OCI-M1 (cell line): ENCODE measurements at places on chromosomes 2 and 18.

- no peak for DNase-seq
Measured at GRCh38 chr18:23204589-23205235, 69.4 kb downstream of the CABLES1 start.

GRCh38 chr18:57737400-57738060, 65.6 kb downstream of the ATP8B1 start:
- no peak for DNase-seq

- no peak for DNase-seq
Measured at GRCh38 chr2:199955007-199955338, 318 bp downstream of the TYW5 start.

DNA sequence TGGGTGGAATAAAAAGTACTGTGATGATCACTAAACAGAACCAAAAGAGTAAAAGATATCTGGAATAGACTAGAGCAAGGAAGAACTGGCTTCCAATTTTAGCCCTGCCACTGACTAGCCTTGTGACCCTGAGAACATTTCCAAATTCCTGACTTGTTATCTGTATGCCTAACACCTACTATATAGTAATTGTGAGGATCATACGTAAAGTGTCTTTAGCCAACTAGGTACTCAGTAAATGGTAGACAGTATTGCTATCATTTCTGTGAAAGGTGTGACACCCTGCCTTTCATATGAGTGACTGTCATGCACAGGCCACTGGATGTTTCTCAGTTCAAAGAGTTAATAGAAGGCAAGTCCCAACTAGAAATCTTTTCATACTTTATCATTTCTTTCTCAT, 29.8 kb downstream of the CYTIP start:
- DNase-seq: no peak

DNA sequence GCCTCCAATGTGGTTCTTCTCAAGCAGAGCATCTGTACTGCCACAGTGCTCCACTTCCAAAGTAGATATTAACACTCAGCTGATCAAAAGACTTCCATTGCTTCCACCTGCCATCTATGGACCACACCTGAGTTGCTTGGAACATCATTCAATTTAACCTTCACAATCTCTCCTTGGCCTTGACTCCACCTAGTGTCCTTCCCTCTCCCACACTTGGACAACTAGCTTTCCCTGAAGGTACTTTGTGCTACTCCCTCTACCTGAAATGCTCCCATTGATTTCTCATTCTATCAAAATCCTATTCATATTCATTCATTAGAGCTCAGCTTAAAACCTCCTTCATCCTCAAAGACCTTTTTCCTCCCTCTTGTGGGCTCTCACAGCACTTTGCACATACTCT, 48.7 kb downstream of the SOWAHC start:
- no peak for DNase-seq

GRCh38 chr2:219125225-219125885, 35.3 kb downstream of the NHEJ1 start:
- peak; percentile 95 for DNase-seq

DNA sequence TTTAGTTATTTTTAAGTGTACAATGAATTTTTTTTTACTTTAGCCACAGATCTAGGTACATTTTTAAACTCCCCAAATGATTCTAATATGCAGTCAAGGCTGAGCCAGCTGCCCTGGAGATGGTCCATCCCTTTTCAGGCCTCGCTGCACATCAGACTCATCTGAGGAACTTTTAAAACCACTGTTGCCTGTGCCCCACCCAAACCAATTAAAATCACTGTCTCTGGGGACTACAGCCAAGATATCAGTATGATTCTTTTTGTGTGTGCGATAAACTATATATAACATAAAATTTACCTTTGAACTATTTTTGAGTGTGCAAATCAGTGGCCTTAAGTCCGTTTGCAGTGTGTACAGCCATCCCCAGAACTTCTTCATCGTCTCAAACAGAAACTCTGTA, 9.1 kb upstream of the MALT1 start:
- no peak for DNase-seq

GRCh38 chr18:37222354-37222998, 343.1 kb downstream of the CELF4 start:
- DNase-seq: no peak

DNA sequence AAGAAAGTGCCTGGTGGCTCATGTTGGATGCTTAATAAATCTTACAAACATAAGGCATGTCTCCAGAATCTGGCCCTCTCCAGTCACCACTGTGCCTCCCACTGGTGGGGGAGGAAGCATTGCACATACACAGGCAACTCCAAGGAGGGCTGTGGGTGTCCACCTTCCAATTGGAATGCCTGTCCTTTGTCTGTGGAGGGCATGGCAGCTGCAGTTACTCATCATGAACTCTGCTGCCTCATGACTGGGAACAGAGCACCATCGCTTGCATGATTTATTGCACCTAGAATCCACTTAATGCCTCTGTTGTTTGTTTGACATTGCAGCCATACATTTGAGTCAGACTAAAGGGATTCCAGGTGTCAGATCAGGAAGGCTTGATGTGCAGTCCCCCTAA, 278.9 kb downstream of the PRKCE start:
- DNase-seq: no peak

- no peak for DNase-seq
Measured at GRCh38 chr2:37402636-37403035, 58.2 kb downstream of the QPCT start.

DNA sequence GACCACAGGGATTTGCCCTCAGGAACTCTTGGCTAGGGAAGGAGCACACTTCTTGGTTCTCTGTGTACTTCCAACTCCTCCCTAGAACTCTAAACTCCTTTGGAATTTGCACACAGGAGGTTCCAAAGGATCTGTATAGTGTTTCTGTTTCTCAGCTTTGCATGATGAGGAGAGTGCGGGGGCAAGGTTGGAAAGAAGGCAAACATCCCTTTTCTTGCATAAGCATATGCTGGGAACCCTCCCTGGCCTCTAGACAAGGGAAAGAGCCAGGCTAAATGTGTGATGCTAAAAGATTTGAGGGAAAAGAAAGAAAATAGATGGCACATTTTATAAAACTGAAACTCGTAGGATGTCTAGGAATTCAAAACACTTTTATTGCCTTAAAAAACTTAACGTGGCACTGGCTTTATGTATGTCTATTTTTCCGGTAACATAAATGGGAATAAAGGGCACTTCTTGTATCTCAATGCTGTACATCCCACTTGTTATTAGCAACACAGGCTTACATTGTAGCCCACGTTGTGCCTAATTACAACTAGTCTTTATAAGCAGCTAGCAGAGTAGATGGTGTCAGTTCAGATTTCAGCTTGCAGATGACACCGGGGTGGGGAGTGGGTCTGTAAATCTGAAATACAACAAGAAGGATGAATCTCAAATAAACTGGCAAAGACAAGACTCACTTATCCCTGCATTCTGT, 165.8 kb downstream of the GPD2 start:
- no peak for DNase-seq

DNA sequence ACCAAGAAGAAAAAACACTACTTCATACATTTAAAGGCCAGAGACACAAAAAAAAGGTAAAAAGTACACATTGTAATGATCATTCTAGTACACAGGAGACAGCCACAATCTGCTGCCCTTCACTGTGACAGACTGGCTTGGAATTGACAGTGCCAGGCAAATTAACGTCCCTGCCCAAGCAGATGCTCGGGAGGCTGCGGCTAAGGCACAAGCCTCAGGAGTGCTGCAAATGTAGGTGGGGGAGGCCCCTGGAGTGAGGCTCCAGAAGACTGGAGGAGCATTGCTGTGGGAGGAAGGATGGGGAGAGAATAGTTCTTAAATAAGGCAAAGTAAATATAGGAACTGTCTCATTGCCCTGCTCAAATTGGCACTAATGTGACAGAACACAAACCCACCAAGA, 18.6 kb downstream of the ERCC3 start:
- no peak for DNase-seq

DNA sequence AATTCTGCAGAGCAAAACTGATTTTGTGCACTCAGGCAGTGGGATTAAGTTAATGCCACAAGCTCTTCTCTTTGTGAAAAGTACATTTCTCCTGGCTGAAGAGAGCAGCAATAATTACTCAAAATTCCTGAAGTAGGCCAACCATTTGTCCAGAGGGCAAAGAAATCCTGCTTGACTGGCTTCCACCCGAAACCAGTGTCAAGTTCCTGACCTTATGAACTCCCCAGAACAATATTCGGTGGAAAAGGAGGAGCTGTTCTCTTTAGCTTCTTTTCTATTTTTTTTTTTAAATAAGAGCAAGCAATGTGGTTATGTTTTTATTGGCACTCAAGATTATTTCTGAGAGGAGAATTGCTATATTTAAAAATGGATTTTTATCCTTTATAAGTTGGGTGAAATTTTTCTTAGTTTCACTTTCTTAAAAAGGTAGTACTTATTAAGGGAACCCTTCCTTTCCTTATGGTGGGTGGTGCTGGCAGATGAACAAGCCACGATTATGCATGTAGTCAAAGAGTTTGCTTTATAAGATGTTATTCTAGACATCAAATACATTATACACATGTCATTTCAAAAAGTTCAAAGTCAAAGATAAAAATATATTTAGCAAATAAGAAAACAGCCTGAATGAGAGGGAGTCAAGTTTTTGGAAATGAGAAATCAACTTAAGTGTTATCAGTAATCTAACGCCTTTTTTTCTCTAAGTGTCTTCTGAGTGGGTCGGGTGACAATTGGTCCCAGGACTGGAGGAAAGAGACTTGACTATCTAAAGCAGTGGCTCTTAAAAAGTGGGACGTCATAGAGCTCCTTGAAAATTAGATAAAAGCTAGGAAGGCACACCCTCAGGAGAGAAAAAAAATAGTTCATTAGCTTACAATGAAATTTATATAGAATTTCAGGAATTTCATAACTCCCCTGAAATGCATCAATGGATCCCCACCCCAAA, 194.5 kb downstream of the IKZF2 start:
- DNase-seq: peak; percentile 64

GRCh38 chr2:136443661-136444060, 321.7 kb upstream of the THSD7B start:
- DNase-seq: no peak

DNA sequence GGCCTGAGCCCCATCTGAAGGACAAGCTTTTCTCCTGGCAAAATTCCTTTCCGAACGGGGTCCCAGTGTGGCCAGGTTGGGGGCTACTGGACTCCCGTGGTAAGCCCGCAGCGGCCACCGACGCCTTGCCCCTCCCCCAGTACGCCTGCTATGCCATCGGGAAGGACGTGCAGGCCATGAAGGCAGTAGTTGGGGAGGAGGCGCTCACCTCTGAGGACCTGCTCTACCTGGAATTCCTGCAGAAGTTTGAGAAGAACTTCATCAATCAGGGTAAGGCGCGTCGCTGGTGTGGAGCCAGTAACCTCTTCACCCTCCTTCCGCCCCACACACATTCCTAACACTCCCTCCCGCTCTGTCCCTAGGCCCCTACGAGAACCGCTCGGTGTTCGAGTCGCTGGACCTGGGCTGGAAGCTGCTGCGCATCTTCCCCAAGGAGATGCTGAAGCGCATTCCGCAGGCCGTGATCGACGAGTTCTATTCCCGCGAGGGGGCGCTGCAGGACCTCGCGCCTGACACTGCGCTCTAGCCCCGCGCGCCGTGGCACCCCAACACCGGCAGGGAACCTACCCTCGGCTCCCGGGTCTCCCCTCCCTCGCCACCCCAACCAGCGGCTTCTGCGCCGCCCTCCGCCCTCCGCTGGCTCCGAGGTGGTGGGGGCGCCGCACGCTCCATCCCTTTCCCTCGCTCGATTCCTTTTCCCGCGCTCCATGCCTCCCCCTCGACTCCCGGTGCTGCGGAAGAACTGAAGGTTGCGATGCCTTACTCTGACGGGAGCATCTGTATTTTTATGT, 13.6 kb upstream of the ANKRD53 start:
- peak; percentile 73 for DNase-seq

GRCh38 chr18:7945882-7946281, 378.8 kb downstream of the PTPRM start:
- DNase-seq: no peak

DNA sequence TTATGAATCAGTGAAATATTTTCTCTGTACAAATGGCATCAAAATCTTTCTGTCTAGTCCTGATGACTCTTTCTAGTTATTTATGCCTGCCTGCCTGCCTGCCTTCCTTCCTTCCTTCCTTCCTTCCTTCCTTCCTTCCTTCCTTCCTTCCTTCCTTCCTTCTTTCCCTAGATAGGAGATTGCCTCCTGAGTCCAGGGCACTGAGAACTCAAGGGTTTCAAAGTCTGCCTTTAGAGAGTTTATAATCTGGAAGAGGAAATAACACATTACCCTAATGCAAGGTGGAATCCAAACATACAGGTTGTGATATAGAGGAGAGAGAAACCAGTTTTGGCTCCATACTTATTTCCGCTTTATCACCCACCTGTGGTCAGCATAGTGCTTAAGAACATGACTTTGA, 98.1 kb upstream of the SERPINE2 start:
- DNase-seq: no peak

- DNase-seq: peak; percentile 55
Measured at GRCh38 chr2:1032030-1032429, 81.4 kb downstream of the SNTG2 start.

DNA sequence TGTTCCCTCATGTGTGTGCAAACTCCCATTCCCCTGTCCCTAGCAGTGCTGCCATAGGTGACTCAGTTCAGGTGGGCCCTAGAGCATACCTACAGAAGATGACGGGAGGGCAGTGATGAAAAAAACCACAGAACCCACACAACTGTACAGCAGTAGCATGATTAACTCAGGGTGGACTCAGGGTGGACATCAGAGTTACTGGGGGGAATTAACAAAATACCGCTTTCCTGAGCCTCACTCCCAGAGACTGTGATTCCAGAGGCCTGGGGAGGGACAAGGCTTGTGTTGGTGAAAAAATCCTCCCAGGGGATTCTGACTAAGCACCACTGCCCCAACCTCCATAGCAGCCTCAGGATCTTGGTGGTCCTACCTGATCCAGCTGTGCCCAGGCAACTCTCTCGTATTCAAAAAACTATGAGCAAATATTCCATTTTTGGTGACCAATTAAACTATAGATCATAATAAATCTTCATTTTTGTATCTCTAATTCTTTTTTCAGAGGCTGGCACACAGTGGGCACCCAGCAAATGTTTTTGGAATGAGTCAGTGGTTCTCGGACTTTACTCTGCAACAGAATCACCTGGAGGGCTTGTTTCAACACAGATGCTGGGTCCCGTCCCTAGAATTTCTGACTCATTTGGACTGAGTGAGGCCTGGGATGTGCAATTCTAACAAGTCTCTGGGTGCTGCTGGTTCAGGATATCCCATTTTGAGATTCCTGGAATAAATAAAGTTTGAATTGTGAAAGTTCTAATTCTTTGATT, 84.1 kb upstream of the NABP1 start:
- no peak for DNase-seq

- no peak for DNase-seq
Measured at GRCh38 chr18:78138983-78139496, 840.6 kb upstream of the SALL3 start.

DNA sequence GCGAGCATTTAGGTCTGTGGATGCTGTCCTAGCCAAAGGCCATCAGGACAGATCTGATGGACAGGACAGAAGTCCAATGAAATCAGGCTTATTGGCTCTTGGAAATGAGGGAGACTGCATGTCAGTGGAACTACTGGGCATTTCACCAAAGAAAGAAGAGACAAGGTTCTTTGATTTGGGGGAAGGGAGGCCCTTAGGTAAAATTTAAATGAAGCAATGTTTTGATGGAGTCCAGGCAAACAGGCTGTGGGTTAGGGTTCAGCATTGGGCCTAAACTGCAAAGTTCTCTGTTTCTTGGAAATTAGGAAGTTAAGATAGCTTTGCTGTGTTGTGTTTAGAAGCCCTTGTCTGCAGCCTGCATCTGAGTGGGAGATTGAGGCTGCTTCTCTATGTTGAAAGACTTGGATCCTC, 31.6 kb upstream of the RNF149 start:
- DNase-seq: peak; percentile 26
